RKO (cell line): ENCODE measurements at places on chromosomes 12 and 14.

DNA sequence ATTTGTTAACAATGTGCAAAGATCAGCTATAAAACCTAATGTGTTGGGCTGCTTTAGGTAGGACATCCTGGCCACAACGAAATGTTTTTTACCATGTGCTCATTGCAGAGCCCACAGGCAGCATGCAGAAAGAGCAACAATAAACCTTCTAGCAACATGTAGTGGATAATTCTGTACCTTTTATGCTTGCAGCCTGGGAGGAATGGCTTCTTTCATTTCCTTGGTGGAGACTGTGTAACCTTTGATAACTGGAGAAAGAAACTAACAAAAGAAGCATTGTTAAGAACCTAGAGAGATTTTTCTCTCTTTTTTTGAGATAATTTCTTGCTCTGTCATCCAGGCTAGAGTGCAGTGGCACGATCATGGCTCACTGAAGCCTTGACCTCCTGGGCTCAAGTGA is 225.5 kb upstream of the PRICKLE1 start:
- DNase-seq = no peak

DNA sequence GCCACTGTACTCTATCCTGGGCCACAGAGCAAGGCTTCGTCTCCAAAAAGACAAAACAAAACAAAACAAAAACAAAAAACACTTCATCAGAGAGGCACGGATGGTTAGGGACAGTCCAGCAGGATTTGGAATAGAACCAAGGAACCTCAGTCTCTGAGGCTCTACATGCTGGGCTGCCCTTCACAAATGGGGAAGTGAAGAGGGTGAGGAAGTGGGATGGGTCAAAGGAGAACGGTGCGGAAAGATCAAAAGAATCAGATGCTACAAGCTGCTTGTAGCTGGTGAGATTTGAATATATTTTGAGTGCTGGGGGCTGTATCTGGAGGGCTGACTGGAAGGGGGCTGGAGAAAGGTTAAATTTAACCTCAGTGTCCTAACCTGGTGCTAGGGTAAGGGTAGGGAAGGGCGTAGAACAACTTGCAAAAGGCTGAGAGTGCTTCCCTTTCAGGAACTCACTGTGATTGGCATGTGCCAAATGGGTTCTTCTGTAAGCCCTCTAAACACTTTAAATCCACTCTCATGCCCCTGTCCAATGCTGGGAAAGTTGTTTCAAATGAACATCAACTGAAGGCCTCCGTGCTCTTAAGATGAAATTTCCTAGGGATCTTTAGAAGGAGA is 4.6 kb downstream of the FOXJ2 start:
- no peak for DNase-seq

- DNase-seq = no peak
Measured at GRCh38 chr12:76595056-76595455, 35.5 kb upstream of the OSBPL8 start.

DNA sequence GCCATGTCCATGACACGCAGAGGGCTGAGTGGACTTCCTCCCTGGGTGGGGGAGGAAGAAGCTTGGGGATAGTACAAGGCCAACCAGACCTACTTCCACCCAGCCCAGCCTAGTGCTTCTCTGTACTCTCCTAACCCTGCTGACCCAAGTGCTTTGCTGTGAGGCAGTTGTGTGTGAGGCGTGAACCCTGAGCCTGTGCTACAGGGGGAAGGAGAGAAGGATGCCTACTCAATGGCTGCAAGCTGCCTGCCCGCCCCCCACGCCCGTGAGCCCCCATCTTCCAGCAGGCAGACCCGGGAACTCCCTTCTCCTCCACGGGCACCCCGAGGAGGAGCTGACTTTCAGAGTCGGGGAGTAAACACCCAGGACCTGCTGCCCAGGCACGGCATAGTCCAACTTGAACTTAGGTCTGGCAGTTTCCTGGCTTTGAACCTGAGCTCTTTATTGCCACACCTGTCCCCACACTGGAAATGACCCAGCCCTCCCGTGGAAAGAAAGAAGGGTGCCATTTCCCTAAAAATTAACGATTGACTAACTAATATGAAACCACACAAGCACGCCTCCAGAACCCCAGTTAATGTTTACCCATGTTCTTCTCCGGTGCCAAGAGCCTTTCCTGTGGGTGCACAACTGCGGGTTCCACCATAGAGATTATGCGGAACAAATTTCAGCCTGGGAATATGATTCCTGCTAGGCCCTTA is 10.8 kb downstream of the ALDH2 start:
- DNase-seq = no peak

DNA sequence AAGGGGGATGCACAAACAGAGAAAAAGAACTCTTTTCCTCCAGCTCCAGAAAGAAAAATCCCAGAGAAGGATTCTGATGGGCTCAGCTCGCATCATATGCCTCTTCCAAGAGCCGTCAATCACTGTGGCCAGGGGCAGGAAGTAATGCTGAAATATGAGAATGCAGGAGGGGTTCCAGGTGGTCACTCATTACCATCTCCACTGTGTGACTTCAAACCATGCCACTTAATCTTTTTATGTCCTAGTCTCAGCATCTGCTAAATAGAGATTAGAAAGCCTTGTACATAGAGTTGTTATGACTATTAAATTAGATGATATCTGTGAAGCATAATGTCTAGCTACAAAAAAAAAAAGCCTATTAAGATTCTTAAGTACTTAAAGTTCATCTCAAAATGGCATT is 65.6 kb upstream of the FICD start:
- no peak for DNase-seq

GRCh38 chr12:5777451-5777850 is 167.6 kb downstream of the ANO2 start:
- DNase-seq = no peak

- DNase-seq = no peak
Measured at GRCh38 chr12:120574106-120574505, 7.1 kb downstream of the POP5 start.

GRCh38 chr14:66117600-66117999 is 368.6 kb upstream of the CCDC196 start:
- DNase-seq = peak; percentile 75

- no peak for DNase-seq
Measured at GRCh38 chr14:69701857-69702256, 65.1 kb upstream of the SRSF5 start.

GRCh38 chr12:132065609-132066344 is 78.3 kb downstream of the DDX51 start:
- DNase-seq = no peak

DNA sequence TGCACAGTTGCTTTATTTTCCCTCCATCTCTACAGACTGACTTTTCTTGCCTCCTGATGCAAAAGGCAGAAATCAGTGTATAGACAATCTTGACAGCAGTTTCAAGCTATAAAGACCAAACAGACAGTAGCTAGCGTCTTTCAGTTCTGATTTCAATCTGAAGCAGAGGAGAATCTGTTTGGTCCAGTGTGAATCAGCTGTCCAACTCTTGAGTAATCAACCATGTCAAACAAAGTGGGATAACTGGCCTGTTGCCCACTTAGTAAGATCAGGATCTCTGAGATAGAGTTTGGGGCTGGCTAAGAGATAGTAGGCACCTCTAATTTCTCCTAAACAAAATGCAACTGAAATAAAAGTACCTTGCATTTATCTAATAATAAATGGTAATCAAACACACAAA is 797.4 kb upstream of the FBXO33 start:
- DNase-seq = no peak

DNA sequence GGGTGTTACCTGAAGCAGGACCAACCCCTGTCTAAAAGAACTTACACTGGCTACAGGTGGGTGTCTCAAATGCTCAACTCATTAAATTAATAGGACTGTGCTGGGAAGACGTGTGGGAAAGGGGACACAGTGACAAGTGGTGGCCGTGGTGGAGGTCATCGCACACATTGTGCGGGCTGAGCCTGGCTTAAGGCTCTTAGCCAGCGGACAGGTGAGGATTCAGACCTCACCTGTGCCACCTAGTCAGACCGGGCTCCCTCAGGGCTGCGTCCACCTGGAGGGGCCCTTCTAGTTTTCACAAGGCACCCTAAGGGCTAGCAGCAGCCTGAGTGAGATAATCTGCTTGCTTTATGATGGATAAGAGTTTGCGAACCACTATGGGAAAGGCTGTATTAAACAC is 125.2 kb upstream of the FKBP4 start:
- DNase-seq = no peak

DNA sequence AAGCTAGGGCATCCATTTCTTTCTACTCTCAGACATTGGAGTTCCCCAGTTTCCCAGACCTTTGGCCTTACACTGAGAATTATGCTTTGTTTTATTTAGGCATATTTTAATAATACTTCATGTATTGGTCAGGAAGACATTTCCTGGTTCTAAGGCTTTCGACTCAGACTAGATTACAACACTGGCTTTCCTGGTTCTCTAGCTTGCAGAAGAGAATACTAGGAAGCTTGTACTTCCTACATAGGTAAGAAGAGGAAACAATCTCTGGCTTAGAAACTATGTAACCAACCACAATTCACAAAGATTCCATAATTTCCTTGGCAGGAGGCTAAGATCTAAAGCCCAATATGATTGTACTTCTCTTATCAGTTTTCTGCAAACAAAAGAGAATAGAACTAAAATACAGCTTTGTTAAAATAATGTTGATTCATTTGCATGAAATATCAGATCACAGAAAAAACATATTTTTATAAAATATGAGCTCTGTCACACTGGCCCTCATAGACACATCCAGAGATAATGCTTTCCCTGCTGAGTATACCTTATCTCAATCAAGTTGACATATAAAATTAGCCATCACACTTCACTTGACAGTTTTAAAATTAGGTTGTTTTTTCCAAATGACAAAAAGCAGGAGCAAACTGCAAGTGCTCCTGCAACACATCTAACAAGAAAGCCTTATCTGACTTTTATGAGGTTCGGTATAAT is 30.5 kb downstream of the CLEC2D start:
- no peak for DNase-seq

GRCh38 chr12:42143452-42144157 is 1.1 kb downstream of the GXYLT1 start:
- peak; percentile 55 for DNase-seq

GRCh38 chr12:106123110-106123509 is 15.6 kb downstream of the NUAK1 start:
- no peak for DNase-seq

DNA sequence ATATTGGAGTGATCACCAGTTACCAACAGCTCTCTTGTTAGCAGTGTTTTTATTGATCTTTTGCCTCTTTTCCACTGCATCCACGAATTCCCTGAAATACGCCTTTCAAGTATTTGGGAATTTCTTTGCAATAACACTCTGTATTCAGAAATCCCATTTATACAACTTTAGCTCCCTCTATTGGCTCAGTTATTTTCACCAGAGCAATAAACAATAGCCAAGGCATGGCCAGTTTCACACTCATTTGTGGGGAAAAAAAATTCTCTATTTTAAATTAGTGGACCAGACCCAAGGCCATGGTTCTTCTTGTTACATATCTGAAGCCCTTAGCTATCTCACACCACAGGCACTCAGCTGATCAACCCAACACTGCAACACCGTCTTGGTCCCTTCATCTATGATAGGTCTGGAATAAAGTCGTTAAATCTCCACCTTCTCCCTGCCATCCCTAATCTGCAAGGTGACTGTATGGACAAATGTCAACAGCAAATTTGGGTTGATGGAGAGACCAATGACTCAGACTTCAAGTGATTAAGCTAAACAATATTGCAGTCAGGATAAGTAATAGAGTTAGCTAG is 92.4 kb upstream of the TMEM260 start:
- no peak for DNase-seq

- DNase-seq = peak; percentile 25
Measured at GRCh38 chr12:50589650-50590435, 85.1 kb downstream of the DIP2B start.

DNA sequence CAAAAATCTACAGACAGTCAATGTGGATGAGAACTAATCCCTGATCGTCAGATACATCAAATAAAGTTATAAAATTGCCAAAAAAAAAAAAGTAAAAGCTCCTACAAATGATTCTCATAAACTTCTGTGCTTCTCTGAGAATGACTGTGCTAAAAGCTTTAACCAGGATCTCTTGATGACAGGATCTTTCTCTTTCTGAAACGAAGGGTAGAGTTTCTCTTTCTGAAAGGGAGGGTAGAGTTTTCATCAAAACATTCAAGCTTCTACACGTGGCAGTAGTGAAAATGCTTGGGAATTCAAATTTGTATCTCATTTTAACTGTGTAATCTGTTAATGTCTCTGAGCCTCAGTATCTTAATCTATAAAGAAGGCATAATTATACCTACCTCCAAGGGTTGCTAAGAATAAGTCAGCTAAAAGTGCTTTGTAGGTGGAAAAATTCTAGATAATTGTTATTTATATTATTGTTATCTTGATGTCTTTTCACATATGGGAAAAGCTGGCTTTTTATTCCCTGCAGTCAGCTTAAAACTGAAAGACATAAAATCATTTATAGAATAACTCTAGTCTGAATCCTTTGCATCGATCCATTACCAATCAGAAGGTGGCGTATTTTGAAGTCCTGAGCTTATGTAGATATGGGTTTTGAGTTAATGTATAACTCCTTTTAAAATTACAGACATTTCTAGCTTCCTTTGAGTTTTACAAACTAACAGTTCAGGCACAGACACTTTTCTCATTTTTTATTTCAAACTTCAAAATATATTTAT is 157.4 kb downstream of the DACT1 start:
- no peak for DNase-seq

DNA sequence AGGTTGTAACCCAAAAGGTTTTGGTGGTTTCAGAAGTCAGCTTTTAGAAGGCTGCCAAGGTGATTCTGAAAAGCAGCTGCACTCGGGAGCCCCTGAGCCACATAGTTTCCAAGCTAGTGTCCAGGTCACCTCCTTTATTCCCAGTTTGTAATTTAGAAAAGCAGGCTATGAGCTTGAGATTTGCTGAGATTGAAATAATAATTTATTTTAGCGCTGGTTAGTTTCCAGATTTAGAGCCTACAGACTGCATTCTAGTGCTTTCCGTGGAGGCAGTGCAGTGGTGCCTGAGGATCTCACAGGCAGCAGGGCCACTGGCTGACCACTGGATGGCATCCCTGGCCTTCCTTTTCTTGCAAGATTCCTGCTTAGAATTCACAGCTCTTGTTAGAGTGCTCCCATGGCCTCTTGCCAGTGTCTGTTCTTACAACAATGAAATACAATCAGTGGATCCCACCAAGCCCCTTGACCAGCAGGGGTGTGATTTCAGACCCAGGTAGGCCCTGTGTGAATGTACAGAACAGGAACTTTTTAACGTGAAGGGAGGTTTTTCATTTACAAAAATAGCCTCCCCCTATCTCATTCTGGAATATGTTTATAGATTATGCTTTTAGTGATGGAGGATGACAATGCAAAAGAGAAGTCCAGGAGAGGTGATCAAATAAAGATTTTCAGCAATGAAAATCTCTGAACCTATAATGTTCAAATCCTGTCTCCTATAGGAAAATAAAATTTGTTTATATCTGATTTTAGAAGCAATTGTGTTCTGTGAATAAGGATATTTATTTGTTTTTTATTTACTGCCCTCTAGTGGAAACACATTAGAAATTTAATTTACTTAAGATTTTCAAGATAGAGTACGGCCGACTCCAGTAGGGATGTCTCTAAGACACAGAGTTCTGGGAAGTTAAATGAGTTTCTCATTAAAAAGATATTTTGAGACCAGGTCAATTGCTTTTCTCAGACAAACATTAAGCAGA is 362.1 kb upstream of the STXBP6 start:
- DNase-seq = peak; percentile 47

- DNase-seq = no peak
Measured at GRCh38 chr12:7197841-7198240, 8.4 kb downstream of the PEX5 start.
